Upper lobe of right lung (tissue), 1 donor: ENCODE measurements at places on chromosomes 7 and 10.

DNA sequence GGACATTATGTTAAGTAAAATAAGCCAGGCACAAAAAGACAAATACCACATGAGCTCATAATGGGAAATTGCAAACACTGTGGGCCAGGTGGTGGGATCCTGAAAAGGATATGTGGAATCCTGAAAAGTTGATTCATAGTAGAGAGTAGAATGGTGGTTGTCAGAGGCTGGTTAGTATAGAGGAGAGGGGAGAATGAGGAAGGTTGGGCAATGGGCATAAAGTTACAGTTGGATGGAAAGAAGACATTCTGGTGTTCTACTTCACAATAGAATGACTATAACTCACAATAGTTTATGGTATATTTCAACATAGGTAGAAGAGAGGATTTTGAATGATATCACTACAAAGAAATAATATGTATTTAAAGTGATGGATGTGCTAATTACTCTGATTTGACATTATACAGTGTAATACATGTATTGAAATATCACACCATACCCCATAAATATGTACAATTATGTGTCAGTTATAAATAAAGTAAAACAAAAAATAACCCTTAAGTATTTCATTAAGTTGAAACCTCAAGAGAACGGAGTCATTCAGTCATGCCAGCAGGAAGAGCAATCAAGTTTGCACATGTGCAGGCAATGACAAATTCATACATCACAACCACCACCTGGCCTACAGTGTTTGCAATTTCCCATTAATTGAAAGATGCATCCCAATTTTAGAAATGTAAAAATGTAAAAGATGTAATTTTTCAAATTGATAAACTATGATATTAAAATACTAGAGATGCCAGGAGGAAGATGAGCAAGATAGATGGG, 156.7 kb downstream of the MAGI2 start:
- no peak for DNase-seq
- H3K4me3 ChIP-seq = no peak overlapping the region
- H3K27me3 ChIP-seq = no peaks in the 10 kb centered on the region
- no peaks in the 10 kb centered on the region for H3K4me1 ChIP-seq
- no peak overlapping the region for H3K27ac ChIP-seq

DNA sequence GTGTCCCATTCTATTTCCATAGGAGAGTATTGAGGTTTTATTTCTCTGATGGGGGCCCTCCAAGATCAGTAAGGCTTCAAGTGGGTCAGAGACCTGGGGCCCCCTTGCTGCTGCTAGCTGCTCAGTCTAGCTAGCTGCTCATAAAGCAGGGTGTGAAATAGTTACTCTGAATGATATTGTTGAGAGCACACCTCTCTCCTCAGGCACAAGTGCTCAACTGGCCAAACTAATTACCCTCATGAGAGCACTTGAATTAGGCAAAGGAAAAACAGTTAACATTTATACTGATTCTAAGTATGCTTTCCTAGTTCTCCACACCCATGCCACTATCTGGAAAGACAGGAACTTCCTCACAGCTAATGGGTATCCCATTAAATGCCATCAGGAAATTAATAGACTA, 5.4 kb upstream of the SFTPA1 start:
- no peak for DNase-seq
- no peak overlapping the region for H3K27ac ChIP-seq
- H3K4me1 ChIP-seq = peaks cover 7% of the 10 kb centered on the region
- no peaks in the 10 kb centered on the region for H3K36me3 ChIP-seq
- no peaks in the 10 kb centered on the region for H3K27me3 ChIP-seq

DNA sequence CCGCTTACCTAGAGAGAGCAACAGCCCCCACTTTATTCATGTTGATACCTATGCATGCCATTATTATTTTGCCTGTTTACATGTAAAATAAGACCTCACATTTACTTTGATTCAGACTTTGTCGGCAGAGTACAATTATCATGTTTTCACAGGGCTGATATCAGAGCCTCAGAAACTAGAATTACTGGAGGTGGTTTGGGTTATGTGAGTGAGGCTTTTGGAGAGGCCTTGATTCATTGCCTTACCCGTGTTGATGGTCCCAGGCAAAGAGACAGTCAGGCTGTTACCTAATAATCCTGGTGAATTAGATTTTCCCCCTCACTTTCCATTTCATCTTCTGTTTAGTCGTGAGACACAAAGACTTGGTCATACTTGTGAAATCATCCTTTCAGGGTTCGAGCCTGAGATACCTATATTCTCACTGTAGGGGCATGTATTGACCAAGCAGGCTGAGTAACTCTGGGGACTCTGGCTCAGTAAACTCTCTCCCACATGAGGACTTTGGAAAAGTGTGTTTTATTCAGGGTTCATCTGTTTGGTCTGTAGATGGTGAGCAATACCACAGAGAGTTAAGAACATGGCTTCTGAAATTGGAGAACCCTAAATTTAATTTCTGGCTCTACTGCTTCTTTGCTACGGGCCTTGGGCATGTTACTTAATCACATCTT, 150.9 kb downstream of the CELF2 start:
- H3K4me1 ChIP-seq = peaks cover 26% of the 10 kb centered on the region
- no peak for DNase-seq
- peaks cover 8% of the 10 kb centered on the region for H3K36me3 ChIP-seq
- no peak overlapping the region for H3K27ac ChIP-seq

- no peak overlapping the region for H3K27ac ChIP-seq
- H3K27me3 ChIP-seq = no peaks in the 10 kb centered on the region
- H3K36me3 ChIP-seq = no peaks in the 10 kb centered on the region
- no peak overlapping the region for H3K4me3 ChIP-seq
- no peaks in the 10 kb centered on the region for H3K4me1 ChIP-seq
Observed at GRCh38 chr7:38545977-38546376, 85.2 kb downstream of the AMPH start.

DNA sequence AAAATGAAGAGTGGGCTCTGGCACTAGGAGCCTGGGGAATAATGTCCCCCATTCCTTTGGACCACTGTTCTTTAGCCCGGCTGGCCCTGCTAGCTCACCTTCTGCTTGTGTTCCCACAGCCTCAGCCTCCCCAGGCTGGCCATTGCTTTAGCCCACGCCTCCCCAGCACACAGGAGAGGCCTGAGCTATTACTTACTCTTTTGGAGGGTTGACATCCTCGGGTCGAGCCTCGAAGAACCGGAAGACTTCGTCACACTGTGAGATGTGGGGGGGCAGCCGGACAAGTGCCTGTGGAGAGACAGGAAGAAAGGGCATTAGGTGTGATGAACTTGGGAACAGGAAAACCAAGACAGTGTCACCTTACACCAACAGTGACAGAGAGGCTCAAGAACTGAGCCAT, 131.3 kb downstream of the SH3PXD2A start:
- no peak overlapping the region for H3K4me3 ChIP-seq
- H3K4me1 ChIP-seq = no peaks in the 10 kb centered on the region
- no peak for DNase-seq
- no peak overlapping the region for H3K27ac ChIP-seq
- H3K36me3 ChIP-seq = no peaks in the 10 kb centered on the region
- H3K27me3 ChIP-seq = no peaks in the 10 kb centered on the region

- no peaks in the 10 kb centered on the region for H3K4me1 ChIP-seq
- no peak overlapping the region for H3K27ac ChIP-seq
- DNase-seq = peak; percentile 55
- no peaks in the 10 kb centered on the region for H3K36me3 ChIP-seq
- H3K27me3 ChIP-seq = no peaks in the 10 kb centered on the region
- no peak overlapping the region for H3K4me3 ChIP-seq
Observed at GRCh38 chr10:130550952-130551674, 414.9 kb downstream of the GLRX3 start.

GRCh38 chr7:23002698-23003097, 11.2 kb downstream of the HYCC1 start:
- no peak overlapping the region for H3K27ac ChIP-seq
- H3K4me1 ChIP-seq = peaks cover 4% of the 10 kb centered on the region
- no peak overlapping the region for H3K4me3 ChIP-seq
- no peaks in the 10 kb centered on the region for H3K27me3 ChIP-seq

GRCh38 chr10:132115732-132116131, 50.0 kb downstream of the JAKMIP3 start:
- no peaks in the 10 kb centered on the region for H3K4me1 ChIP-seq
- no peak overlapping the region for H3K27ac ChIP-seq
- H3K4me3 ChIP-seq = no peak overlapping the region
- peak; percentile 33 for DNase-seq
- H3K27me3 ChIP-seq = no peaks in the 10 kb centered on the region

- H3K4me3 ChIP-seq = no peak overlapping the region
- H3K27me3 ChIP-seq = no peaks in the 10 kb centered on the region
- H3K36me3 ChIP-seq = no peaks in the 10 kb centered on the region
- H3K27ac ChIP-seq = no peak overlapping the region
- H3K4me1 ChIP-seq = peaks cover 16% of the 10 kb centered on the region
Observed at GRCh38 chr7:151661587-151661986, 141.9 kb upstream of the RHEB start.

DNA sequence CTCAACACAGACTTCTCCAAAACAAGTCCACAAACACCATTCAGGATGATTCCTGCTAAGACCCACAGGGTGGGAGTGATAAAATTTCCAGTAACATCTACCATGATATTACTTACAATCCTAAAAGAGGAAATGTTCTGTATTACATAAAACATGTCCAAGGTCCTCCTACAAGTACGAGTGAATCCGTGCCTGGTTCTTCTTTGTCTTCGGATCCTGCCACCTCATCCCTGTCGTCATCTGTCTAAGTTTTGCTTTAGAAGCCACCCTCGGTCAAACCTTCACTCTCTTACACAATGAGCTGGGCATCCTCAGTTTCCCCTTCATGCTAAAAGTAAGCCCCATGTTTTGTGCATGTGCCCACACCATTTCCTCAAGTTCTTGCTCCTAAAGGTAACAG, 279.0 kb downstream of the KCNMA1 start:
- no peaks in the 10 kb centered on the region for H3K27me3 ChIP-seq
- no peak overlapping the region for H3K4me3 ChIP-seq
- DNase-seq = no peak
- H3K36me3 ChIP-seq = no peaks in the 10 kb centered on the region
- no peak overlapping the region for H3K27ac ChIP-seq

DNA sequence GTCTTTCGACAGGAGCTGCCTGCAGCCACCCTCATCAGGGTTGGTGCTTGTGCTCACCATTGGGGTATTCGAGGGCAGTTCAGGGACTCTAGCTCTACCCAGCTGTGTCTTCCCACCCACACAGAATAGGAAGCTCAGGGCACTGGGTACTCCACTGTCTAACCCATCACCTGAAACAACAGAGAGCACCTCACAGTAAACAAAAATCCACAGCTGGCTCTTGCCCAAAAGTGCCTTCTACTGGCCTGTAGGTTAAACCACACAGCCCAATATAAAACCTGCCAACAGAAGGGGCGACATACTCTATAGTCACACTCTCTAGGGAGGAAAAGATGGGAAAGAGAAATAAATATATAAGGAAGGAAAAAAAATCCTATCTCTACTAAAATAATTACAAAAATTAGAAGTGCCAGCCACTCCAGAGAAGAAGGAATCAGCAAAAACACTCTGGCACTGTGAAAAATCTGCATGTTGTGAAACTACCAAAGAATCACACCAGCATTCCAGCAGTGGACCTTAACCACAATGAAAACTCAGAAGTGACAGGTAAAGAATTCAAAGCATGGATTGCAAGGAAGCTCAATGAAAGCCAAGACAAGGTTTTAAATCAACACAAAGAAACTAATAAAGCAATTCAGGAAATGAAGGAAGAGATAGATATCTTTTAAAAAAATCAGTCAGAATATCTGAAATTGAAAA, 110.0 kb downstream of the HGF start:
- no peaks in the 10 kb centered on the region for H3K27me3 ChIP-seq
- no peak overlapping the region for H3K4me3 ChIP-seq
- no peaks in the 10 kb centered on the region for H3K36me3 ChIP-seq
- no peaks in the 10 kb centered on the region for H3K4me1 ChIP-seq

- no peak for DNase-seq
- no peaks in the 10 kb centered on the region for H3K27me3 ChIP-seq
- no peak overlapping the region for H3K27ac ChIP-seq
Observed at GRCh38 chr10:95450188-95450587, 111.0 kb downstream of the SORBS1 start.

DNA sequence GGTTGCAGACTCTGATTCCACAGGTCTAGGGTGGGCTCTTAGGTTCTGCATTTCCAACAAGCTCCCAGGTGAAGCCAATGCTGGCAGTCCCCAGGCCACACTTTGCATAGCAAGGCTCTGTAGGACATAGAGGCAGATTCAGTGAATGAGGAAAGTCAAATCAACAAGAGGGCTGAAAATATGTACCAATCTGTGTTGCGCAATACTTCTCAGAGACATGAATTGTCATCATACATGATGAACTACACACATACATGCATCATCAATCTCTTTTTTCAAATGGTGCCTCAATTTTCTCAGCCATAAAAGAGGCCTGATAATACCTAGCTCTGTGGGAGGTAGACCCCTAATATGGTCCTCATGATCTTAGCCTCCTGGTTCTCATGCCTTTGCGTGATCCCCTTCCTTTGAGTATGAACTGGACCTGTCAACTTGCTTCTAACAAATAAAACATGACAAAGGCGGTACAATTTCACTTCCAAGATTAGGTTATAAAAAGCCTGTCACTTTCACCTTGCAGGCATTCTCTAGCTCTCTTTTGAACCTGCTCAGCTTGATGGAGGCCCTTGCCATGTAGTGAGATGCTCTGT, 49.0 kb downstream of the PIK3CG start:
- DNase-seq = no peak
- no peak overlapping the region for H3K4me3 ChIP-seq
- H3K27ac ChIP-seq = no peak overlapping the region
- no peaks in the 10 kb centered on the region for H3K27me3 ChIP-seq
- no peaks in the 10 kb centered on the region for H3K36me3 ChIP-seq

DNA sequence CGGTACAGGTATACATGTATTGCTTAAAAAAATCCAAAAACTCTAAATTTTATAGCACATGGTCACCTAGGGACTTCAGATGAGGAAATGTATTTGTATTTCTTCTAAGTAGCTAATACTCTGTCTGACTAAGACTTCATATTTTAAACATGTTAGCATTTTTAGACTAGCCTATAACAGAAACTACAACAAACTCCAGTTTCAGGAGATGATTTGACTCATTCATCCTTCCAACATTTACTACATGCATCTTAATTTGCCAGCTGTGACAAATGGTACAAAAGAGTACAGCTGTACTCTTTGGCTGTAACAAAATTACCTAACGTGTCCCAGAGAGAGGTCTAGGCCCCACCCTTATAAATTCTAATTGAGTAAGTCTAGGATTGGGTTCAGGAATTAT, 22.2 kb downstream of the TMEM209 start:
- H3K27ac ChIP-seq = no peak overlapping the region
- peaks cover 69% of the 10 kb centered on the region for H3K36me3 ChIP-seq
- H3K27me3 ChIP-seq = no peaks in the 10 kb centered on the region
- no peak overlapping the region for H3K4me3 ChIP-seq

DNA sequence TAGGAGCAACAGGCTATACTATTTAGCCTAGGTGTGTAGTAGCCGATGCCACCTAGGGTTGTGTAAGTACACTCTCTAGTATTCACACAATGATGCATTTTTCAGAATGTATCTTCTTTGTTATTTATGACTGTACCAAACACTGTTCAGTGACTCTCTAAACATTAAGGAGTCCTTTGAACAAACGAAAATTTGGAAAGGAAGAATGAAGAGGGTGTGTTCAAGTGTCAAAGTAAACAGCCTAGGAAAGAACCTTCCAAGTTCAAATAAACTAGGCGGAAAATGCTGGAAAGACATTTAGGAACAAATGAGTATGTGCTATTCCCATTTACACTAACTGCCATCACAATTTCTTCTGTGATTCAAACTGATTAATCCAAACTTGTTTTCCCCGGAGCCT, 142.4 kb downstream of the CHCHD3 start:
- no peaks in the 10 kb centered on the region for H3K27me3 ChIP-seq
- H3K4me1 ChIP-seq = no peaks in the 10 kb centered on the region
- H3K4me3 ChIP-seq = no peak overlapping the region
- no peak overlapping the region for H3K27ac ChIP-seq
- no peaks in the 10 kb centered on the region for H3K36me3 ChIP-seq

- no peaks in the 10 kb centered on the region for H3K36me3 ChIP-seq
- H3K27me3 ChIP-seq = no peaks in the 10 kb centered on the region
- H3K4me1 ChIP-seq = no peaks in the 10 kb centered on the region
Observed at GRCh38 chr10:43870968-43871439, 222.3 kb upstream of the ZNF32 start.
